ENCODE measurements at places on chromosomes 3 and 15. TPM values are rescaled to one million over a fixed set of nuclear protein-coding genes. Genes with fewer than 3 reads are reported as not detected.

The SLC28A1 gene
- 0.24 TPM for total RNA-seq

The COLQ gene
- total RNA-seq = 2.8 TPM

GRCh38 chr15:90870354-90871138 lies 2.2 kb downstream of the FURIN start:
- no peak for DNase-seq

DNA sequence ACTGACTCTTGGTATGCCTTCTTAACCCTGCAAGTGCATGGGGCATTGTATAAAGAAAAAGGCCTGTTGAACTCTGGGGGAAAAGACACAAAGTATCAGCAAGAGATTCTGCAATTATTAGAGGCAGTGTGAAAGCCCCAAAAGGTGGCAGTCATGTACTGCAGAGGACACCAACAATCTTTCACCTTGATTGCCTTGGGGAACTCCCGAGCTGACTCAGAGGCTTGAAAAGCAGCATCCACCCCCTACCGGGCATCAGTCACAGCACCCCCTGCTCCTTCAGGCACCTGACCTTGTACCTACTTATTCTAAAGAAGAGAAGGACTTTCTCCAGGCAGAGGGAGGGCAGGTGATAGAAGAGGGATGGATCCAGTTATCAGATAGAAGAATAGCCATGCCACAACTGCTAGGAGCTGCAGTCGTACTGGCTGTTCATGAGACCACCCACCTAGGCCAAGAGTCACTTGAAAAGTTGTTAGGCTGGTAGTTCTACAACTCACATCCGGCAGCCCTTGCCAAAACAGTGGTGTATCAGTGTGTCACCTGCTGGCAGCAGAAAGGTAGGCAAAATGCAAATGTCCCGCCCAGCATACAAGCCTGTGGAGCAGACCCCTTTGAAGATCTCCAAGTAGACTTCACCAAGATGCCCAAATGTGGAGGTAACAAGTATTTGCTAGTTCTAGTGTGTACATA lies 241.6 kb upstream of the CNTN6 start:
- DNase-seq = no peak

Data from posterior vena cava (tissue), 2 donors.